T-helper 1 cell (primary cell): ENCODE measurements at places on chromosomes 12 and 14.

DNA sequence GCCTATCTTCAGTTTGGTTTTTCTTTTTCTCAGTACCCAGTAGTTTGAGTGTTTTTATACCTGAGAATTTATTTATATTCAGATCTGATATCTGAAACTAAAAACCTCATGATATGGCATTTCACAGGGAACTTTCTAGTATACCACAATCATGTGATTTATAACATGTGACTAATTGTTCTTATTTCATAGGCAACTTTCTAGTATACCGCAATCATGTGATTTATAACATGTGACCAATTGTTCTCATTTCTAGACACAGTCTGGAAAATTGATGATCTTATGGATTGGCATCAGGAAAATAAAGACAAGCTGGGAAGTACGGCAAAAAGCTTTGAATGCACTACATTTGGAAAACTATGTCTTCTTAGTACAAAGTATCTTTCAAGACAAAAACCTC is 20.6 kb downstream of the ZNF268 start:
- no peak for DNase-seq

DNA sequence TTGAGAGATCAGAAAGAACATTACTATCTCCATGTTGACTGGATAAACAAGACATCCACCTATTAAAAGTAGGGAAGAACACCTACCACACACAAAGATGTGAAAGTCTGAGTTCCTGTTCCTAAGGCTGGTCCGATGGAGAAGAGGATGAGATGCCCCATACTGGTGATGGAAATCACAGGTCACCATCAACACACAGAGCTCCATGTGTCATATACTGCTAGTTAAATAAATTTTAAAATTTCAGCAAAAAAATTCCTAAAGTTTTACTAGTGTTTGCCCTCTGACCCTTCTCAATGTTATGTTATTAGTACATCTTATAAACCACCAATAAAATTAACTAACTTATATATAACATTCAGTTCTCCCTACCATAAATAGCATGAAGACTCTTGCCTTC is 59.1 kb downstream of the KCNA5 start:
- no peak for DNase-seq

DNA sequence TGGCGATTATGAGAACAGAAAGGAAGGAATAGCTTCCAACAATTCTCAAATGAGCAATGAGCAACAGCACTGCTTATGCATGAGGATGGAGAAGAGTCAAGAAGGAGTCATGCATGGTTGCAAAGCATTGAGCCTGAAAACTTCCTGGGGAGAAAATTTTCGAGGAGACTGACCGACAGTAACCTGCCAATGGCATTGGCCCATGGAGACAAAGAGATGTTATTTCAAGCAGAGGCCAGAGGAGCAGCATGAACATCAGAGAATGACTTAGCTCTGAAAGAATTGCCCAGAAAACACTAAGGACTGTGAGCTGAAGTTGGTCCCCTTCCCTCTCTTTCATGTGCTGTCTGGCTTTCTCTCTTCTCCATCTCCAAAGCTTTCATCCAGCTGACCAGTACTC is 343.4 kb downstream of the ADAMTS20 start:
- no peak for DNase-seq

DNA sequence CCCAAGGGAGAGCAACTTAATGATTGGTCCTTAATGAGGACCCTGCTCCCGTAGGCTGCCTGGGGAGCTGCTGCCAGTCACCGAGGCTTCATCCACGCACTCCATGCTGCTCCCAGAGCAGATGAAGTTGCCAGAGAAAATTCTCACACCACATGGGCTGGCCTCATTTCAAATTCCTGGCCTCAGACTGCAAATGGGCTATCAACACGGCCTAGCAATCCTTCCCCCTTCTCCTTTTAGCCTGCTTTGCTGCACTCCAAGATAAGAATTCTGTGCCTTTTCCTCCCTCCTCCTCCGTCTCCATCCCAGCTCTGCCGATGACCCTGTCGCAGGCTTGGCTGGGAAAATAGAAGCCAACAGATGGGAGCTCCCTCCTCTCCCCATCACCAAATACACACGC is 10.8 kb upstream of the DGLUCY start:
- DNase-seq = no peak

DNA sequence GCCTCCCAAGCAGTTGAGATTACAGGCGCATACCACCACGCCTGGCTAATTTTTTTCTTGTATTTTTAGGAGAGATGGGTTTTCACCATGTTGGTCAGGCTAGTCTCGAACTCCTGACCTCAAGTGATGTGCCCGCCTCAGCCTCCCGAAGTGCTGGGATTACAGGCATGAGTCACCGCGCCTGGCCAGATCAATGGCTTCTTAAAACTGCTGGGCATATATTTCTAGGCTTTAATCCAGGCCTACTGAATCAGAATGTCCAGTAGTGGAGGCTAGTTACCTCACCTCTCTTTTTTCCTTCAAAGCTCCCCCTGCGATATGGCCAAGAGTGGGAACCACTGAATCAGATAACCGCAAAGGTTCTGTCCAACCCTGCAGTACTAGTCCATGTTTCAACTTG is 17.1 kb downstream of the POU6F1 start:
- DNase-seq = no peak

DNA sequence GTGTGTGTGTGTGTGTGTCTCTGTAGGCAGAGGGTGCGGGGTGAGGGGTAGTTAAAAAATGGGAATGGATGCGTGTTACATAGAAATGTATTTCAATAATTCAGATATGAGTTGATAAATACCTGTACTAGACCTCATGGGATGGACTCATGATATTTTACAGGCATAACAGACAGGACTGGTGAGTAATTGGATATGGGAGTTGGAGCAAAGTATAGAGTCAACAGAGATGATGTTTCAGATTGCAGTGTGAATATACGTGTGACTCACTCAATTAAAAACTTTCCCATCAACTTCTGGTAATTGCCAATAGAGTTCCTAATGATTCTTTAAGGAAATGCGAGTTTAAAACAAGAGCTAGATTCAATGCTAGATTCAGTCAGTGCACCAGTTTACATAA is 711.9 kb downstream of the C12orf50 start:
- DNase-seq = no peak

GRCh38 chr12:10223208-10223607 is 10.5 kb downstream of the GABARAPL1 start:
- no peak for DNase-seq

DNA sequence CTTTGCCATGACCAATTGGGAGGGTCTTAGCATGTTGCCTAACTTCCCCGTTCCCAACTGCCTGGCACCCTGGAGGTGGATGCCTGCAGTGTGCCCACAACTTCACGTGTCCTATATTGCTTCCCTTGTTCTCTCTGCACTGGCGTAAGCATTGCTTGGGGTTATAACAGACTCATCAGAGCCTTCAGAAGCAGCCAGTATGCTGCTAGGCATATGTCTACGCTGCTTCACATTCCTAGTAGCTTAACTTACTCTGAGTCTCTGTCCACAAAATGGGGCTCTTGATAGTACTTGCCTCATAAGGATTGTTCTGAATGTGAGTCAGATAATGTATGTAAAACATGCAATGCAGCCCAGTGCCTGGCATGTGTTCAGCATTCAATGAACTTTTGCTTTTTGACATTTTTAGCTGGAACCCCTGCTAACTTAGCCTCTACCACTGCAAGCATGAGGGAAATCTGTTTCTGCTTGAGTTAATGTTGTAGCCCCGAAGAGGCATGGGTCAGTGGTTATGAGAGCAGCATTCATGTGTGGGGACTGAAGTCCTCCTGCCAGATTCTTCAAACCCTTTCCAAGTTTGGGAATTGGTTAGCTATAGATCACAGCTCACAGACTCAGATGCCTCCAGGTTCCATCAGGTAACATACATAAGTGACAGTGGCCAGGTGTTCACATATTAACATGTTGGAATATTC is 2.8 kb downstream of the SLC5A8 start:
- DNase-seq = no peak

DNA sequence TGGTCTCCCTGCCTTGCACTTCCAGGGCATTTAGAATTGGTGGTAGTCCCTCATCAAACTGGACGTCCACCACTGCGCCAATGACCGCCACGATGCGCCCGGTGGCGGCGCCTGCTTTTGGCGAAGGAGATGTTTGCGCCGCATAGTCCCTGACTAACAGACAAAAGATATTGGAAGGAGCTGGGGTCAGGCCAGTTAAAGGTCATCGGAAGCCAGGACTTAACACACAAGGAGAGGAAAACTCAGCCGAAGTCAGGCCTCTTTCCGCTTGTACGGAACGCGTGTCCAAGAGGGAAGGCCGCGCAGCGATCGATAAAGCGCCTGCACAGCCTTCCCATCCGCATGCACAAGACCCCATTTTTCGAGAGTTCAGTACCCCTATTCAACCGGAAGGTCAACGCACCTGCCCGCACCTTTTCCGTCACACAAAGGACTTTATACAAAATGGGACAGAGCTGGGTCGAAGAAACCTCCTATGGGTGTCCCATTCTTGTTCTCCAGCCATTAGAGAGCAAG is 525 bp downstream of the ATP5F1B start:
- no peak for DNase-seq

DNA sequence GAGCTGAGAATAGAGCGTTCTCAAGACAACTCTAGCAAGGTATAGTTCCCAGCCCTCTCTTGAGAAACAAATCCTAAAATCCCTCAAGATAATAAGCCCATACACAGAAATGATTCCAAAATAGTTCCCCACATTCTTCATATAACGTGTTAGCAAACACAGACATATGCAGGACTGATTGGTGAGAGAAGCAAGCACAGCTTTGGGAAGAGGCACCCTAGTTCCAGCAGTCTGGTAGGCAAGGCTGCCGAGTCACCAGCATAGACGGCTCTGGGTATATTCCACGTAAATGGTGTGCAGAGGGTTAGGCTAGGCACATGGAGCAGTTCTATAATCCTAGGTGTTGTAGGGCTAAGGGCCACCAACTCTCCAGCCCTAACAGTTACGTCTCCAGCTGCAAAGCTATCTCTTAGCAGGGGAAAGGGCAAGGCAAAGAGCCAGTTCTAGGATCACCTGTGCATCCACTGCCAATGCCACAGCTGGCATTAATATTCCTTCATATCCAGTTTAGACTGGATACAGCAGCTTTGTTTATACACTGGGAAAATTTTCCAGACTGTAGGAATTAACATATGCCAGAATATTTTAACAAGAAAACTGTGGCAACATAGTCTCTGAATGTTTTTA is 52.9 kb downstream of the SH2B3 start:
- no peak for DNase-seq

DNA sequence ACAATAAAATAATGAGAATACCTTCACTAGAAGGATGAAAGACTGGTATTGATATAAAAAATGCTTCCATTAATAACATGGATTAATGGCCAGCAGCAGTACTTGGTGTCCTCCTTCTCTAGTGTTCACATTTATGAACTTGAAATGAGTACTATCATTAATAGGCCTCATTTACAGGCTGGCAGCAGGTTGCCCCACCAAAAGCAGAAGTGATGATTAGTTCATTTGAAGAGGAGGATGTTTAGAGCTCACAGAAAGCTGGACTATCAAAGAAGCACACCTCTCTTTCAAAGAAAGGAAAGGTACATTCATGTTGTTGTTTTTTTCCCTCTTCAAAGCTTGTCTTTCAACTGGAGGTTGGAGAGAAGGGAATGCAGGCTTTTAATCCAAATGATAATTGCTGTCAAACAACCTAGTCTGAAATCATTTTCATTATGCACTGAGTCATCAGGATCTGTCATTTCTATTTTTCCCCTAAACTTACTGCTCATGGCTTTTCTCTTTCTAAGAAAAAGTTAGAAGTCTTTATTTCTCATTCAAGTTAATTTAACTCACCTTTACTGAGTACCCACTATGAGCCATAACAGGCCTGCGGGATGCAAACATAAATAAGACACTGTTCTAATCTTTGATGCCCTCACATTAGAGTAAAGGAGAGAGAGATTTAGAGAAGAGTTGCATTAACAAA is 157.9 kb upstream of the GRIP1 start:
- DNase-seq = no peak

DNA sequence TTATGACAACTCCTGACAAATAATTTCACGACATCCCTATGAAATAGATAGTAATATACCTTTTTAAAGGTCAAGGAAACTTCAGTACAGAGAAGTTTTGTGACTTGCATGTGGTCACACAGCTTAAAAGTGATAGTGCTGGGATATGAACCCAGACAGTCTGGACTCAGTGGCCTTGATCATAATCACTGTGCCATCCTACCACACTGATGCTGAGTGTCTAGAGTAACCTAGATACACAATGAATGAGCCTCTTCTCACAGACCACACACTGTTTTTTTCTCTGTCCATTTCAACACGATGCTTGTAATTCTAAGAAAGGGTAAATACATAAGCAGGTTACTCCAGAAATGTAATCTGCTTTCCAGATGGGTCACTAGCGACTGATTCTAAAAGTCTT is 88.2 kb downstream of the SYNE2 start:
- no peak for DNase-seq

DNA sequence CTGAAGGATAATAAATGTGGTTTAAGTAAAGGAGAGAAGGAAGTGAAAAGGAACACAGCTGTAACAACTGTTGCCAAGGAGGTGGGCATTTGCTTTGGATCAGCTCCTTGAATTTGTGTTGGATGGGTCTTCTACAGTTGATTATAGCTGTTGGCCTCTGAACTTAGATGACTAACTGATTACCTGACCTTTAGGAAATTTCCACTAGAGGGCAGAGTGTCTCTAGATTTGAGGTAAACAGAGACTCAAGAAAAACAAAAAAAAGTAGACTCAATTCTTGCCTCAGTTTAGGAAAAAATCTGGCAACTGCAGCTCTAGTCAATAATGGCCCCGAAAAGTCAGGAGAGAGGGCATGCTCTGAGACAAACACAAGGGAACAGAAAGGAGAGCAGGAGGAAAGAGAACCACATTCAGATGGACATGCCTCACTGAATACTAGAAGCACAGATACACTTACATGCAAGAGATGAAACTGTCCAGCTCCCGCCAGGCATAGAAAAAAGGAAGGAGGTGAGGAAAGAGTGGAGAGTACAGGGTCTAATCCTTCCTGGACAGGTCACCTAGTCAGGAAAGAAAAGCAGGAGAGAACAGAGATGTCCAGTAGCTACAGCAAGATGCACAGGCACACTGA is 20.6 kb downstream of the COX14 start:
- DNase-seq = no peak

DNA sequence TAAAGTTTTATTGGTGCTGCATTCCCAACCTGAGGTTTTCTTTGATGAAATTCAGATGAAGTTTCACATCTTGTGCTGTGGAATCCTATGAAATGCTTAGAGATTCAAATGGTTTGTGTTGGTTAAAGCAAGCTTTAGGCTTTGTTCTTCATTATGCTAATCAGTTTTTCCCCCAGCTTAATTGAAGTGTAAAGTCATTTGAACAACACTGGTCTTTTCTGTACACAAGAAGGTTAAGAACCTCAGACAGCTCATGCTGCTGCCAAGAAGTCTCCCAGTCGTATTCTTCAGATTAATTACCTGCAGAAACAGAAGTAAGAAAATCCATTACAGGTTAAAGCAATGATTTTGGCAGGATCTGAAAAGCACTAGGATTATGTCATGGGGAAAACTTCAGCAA is 48.9 kb downstream of the EML1 start:
- DNase-seq = no peak

DNA sequence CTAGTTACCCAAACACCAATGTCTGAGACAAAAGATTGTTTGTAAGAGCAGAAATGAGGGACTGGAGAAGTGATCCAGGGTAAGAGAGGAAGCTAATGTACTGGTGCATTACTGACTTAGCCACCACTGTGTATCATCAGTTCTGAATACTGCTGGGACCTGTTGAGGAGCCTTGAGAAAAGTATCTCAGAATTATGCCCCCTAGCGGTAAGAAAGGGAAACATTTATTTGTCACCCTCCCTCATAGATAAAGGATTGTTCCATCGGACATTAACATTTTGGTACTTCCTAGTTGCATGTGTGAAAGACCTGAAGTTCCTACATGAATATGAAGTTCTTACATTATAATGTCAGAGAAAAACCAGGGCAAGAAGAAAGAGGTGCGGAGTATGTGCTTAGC is 612.5 kb downstream of the FSCB start:
- DNase-seq = no peak
